ENCODE measurements at places on chromosomes 1 and 21.

DNA sequence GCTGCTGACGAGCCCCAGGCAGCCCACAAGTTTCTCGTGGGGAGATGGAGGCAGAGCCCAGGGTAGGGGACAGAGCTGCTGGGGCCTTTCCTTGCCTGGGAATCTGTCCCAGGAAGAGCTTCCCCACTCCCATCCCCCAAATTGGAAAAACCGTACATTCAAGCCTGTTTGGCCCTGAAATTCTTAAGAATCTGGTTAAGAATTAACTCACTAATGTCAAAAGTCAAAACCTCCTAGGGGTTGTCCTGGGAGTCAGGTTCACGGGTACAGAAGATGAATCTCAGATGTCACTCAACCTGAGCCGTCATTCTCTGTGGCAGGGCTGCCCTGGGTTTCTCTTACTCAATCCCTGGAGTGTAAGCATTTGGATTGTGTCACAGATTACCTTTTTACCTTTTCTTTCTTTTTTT lies 8.4 kb downstream of the C1orf115 start:
- DNase-seq: no peak

DNA sequence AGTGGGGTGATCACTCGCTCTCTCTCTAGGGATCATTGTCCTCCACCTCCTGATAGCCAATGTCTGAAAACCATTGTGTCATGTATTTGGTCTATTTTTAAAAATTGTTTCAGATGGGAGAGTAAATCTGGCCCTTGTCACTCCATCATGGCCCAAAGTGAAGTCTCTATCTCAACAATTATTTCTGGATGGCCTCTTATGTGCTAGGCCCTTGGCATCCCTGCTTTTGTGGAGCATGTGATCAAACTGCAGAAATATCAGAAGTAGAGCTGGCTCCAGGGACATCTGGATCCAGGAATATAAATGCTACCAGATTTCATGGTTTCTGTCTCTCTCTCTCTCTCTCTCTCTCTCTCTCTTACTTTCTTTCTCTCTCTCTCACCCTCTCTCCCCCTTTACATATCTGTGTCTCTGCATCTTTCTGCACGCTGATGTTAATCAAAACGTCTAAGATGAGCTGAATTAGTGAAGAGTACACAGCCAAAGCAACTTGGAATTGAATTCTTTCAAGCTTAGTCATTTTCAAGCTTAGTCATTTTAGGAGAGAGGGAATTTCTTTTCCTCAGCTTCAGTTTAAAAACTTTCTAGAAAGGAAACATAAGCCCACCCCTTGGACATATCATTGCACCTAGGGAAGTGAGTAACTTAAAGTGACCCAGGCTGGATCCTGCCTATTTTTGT lies 47.4 kb upstream of the DOCK7 start:
- no peak for DNase-seq

DNA sequence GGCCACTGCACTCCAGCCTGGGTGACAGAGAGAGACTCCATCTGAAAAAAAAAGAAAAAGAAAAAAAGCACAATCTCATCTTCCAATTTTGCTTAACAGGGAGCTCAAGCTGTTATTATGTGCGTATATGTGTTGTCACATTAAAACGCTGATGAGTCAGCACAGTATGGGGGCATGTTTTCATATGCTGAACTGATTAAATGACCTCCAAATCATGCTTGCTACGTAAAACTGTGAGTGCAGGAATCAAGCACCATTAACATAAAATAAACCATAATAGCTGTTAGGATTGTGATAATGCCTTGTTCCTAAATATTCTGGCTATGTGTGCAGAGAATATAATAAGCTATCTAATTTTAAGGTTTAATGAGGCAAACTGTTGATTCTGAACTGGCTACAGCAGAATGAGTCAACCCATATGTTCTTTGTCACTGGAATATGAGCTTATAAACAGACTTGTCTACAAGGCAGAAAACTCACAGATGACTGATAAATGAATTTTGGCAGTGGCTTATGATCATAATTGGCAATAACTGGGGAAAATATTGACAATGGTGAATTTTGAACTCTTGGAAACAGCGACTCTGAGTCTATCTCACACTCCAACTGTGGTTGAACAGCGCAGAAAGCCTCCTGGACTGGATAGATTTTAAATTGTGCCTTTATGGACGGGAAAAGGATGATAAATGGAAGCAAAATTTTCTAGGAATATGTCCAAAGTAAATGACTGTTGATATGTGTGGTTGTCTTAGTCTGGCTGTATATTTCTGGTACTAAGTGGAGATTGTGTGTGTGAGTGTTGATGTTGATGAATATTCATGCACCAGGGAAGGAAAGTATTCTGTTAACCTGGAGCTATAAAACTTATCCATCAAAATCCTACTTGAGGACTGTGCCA lies 75.5 kb downstream of the VCAM1 start:
- no peak for DNase-seq

DNA sequence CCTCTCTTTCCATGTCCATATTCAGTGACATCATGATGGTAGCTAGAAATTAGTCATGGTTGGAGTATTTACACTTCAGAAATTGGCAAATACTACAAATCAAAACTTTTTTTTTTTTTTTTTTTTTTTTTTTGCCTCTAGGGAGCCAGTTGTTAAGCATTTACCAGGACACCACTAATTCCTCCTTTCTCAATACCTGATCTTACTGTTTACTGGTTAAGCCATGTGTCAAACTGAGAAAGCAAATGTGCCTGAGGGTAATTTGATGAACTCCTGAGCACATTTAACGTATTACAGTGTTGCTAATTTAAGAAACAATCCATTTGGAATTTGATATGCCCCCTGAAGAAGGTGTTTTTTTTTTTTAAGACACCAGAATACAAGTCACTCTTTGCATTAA lies 94.4 kb downstream of the DNM3 start:
- no peak for DNase-seq

DNA sequence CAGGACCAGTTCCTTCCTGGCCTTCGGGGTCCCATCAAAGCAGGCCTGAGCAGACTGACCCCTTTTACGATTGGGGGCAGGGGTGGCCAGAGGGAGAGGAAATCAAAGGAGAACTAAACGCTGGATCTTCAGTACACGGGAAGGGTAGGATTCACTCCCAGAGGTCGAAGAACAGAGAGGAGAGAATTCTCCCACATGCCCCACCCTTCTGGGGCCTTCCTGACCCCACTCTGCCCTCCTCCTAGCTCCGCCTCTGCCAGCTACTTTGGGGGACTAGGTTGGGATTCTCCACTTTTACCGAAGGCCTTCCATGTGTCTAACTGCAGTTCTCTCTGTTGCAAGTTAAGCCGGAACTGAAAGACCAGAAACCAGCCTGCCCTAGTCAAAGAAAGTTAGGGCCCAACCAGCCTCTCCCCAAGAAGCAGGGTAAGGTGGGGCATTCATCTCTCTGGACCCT lies 654 bp upstream of the ARHGEF2 start:
- no peak for DNase-seq

GRCh38 chr21:16194095-16194787 lies 464.5 kb downstream of the USP25 start:
- no peak for DNase-seq

DNA sequence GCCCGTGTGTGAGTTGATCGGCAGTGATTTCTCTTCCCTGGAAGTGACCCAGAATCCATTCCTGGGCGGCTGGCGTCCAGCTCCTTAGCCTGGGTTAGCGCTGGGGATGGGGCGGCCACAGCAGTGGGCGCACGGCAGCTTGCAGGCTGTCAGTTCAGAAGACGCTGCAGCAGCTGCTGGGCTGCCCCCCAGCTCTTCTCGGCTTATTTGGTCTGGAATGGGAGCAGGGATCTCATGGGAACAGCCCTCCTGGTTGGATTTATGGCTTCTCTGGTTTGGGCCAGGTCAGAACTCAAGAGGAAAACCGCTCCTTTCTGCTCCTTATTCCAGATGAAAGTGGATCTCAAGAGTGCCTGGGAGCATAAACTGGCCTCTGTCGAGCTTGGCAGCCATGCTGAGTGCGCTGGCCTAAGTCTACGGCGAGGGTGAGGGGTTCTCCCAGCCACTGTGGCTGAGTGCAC lies 148.2 kb downstream of the PRDM16 start:
- no peak for DNase-seq

DNA sequence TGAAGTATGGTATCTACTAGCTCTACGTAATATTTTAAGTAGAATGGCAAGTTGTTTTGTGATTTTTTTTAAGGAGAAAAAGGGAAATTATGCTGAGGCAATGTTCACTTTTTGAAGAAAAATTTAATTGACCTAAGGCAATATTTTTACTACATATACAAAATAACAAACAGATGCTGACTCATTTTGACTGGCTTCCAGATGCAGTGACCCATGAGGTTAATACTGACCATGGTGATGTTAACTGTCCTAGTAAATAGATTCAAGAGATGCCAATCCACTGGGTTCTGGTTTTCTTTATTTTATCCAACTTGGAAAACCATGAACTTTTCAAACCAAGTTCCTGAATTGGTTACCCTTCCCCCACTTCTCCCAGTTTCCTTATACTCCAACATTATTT lies 154.9 kb downstream of the CRB1 start:
- DNase-seq: no peak

DNA sequence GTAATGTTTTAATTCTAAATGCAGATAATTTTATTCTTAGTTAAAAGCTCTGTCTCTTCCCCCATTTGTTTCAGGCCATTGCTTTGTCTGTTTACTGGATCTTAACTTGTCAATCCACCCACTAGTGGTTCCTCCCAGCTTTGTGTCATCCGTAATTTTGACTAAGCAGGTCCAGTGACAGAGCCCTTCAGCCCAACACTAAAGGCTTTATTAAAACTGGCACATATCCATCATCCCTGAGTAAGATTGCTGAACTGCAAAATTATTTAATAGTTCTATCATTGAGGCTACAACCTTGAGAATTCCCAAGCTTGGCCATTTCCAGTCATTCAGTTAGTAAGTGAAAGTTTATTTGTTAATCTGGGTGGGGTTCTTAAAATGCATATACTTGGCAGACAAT lies 96.7 kb downstream of the NGF start:
- no peak for DNase-seq

GRCh38 chr1:151565502-151566189 lies 25.5 kb downstream of the TUFT1 start:
- DNase-seq: no peak

- no peak for DNase-seq
Observed at GRCh38 chr1:211928993-211929637, 98.6 kb upstream of the LPGAT1 start.

- DNase-seq: no peak
Observed at GRCh38 chr1:25243907-25244306, 3.3 kb downstream of the RSRP1 start.

- no peak for DNase-seq
Observed at GRCh38 chr1:42085596-42085995, 67.6 kb upstream of the GUCA2B start.

DNA sequence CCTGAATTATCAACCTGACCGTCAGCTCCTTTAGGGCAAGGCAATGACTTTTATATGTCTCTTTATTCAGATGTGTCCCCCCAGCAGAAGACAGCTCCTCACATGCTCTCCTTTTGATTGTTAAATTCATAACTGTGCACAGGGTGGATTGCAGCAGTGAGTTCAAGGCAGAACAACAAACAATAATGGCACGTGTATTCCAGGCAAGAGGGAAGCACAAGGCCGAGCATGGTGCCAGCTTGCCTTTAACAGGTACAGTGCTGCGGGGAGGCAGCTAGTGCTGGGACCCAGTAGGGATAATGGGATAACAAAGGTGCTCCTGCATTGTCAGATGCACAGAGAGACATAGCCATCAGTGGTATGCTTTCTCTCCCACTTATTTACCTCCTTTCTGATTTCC lies 248.4 kb downstream of the RHOU start:
- DNase-seq: no peak

DNA sequence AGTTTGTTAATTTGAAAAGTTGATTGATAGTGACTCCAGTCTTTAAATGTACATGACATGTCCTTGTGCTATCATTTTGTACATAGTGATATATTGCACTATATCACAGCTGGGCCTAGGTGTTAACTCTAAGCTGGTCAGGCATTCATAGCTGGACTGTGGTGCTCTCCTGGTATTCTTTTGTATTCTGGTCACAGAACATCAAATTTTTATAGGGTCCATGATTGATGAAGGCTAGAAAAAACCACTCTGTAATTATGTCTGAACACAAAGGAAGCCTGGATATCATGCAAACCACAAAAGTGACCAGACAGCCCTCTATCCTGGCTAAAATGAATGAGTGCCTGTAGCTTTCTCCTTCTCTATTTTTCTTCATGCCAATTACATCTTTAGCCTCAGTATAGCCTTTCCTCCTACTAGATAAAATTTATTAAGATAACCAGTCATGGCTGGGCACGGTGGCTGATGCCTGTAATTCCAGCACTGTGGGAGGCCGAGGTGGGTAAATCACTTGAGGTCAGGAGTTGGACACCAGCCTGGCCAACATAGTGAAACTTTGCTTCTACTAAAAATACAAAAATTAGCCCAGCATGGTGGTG lies 134.9 kb upstream of the B3GALT2 start:
- no peak for DNase-seq

GRCh38 chr1:233357595-233358397 lies 30.3 kb downstream of the MAP3K21 start:
- no peak for DNase-seq

- DNase-seq: no peak
Observed at GRCh38 chr1:40760984-40761383, 22.6 kb upstream of the KCNQ4 start.

- no peak for DNase-seq
Observed at GRCh38 chr1:43760745-43761317, 53.5 kb downstream of the ST3GAL3 start.

GRCh38 chr1:228445490-228445842 lies 28.8 kb upstream of the TRIM17 start:
- DNase-seq: no peak

DNA sequence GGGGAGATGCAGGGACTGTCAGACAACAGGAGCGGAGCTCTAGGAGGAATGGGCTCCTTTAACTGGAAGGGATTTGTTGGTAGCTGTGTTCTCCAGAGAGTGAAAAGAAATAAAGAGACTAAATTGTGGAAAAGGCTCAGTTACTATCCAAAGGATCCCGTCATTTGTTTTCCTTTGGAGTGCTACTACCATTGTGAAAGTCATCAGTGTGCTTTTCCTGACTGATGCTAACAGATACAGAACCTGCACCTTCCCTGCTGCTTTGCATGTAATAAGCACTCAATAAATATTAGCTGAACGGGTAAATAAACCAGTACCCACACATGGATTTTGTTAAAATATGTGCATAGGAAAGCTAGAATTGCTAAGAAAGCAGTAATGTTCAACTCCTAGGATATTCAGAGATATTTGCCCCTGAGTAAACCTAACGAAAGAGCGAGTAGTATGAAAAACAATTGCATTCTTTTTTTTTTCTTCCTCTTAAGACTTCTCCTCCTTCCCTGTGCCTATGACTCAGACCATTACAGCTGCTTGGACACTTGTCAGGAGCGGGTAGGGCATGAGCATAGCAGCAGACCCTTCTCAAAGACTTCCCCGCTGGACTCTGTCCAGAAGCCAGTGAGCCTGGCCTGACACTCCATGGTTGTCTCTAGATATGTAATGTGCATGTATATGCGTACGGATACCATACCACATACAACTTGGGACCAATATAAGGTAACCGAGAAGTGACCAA lies 41.7 kb downstream of the PTGFRN start:
- DNase-seq: no peak
